ENCODE measurements at places on chromosomes 16 and 17. TPM values are rescaled to one million over a fixed set of nuclear protein-coding genes. Genes with fewer than 3 reads are reported as not detected.

DNA sequence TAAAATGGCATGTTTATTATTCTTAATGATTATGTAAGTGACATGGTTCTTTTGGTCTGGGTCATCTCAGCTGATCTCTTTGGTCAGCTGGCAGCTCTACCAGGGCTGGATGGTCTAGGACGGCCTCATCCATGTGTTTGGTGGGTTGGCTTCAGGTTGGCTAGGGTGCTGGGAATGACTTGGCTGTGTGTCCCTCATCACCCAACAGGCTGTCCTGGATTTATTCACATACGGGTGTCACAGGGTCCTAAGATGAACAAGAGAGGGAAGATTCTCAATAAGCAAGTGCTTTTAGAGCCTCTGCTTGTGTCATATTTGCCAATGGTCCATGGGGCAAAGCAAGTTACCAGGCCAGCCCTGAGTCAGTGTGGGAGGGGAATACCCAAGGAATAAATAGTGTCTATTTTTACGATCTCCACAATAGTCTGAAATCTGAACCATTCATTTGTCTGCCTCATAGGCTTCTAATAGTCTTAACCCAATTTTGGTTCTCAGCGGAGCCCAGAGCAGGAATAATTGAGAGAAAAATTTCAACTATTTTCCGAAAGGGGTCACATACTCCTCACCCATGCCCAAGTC is 157.5 kb downstream of the HS3ST2 start:
- no peak overlapping the region for H3K27ac ChIP-seq
- DNase-seq, result no peak
- no peaks in the 10 kb centered on the region for H3K4me1 ChIP-seq
- H3K4me3 ChIP-seq, result no peak overlapping the region

MRPL45 gene
- total RNA-seq, result 27.5 TPM

DNA sequence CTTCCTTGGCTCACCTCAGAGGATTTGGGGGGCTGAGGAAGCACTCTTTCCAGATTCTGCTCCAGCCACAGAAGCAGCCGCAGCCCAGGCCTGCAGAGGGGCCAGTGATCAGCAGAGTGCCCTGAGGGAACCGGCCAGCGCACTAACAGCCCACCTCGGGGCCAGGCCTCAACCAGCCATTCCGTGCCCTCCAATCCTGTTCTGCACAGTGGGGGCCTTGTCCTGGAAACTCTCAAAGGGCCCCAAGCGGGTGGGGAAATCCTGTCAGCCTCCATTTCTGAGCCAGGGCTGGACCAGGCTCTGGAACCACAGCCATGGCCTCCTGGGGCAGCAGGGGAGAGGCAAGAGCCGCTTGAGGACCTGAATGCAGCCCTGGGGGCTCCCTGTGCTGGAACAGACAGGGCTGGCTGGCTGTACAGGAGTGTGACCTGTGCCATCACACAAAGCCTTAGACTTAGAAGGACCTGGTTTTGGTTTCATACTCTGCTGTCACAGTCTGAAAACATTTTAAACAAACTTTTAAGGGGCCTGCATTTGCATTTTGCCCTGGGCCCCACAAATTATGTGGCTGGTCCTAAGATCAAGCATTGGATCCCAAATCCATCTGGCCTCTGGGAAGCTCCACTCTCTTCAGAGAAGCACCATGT is 10.0 kb downstream of the CNGB1 start:
- H3K36me3 ChIP-seq, result no peaks in the 10 kb centered on the region
- no peaks in the 10 kb centered on the region for H3K4me1 ChIP-seq
- H3K4me3 ChIP-seq, result no peak overlapping the region
- DNase-seq, result no peak
- no peaks in the 10 kb centered on the region for H3K27me3 ChIP-seq

DNA sequence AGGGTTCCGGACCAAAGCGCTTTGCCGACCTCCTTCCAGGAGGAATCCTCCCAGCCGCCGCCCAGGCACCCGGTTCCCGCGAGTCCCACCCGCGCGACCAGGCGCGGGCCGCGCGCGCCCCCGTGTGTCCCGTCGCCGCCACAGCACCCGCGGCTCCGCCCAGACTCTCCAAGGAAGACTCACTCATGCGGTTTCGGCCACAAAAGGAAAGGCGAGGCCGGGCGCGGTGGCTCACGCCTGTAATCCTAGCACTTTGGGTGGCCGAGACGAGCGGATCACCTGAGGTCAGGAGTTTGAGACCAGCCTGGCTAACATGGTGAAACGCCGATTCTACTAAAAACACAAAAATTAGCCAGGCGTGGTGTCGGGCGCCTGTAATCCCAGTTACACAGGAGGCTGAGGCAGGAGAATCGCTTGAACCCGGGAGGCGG is 3.5 kb upstream of the PKMYT1 start:
- H3K4me3 ChIP-seq, result no peak overlapping the region
- DNase-seq, result peak; percentile 91
- no peak overlapping the region for H3K27ac ChIP-seq
- peaks cover 10% of the 10 kb centered on the region for H3K4me1 ChIP-seq
- no peaks in the 10 kb centered on the region for H3K36me3 ChIP-seq

KRTAP4-6 gene
- total RNA-seq, result not detected

DNA sequence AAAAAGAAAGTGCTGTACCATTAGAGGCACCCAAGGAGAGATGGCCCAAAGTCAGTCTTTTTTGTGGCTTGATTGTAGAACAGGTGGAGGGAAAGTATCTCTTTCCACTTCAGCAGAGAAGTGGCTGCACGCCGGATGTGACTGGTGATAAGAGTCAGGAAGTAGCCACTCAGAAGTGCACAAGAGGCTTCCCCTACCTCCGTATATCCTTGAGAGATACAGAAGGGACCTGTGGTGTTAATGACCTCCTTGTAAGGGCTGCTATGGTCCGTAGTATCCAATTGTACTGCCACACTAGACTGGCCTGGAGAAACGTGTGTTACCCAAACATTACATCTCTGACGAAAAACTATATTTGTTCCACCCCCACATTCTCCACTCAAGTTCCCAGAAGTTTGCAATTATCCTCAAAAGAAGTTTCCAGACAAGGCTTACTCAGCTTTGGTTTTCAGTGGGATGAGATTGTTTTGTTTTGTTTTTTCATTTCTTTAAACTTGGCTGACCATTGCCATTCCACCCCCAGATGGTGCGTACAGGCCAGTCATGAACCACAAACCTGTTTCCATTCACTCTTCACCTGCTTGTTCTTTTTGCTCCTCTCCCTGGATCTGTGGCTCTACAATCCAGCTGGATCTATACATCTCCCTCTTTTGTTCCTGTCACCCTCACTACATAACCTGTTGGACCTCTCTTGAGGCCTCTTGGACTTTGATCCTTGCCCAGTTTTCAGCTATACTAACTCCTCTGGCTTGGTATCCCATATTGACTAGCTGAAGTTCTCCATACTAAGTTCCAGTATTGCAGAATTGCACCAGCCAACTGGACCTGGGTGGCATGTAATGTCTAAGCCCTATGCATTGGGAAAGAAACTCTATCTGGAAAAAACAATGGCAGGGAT is 20.7 kb upstream of the MED13 start:
- no peaks in the 10 kb centered on the region for H3K4me1 ChIP-seq
- H3K4me3 ChIP-seq, result no peak overlapping the region
- no peaks in the 10 kb centered on the region for H3K36me3 ChIP-seq
- H3K27ac ChIP-seq, result no peak overlapping the region
- DNase-seq, result no peak

- no peak overlapping the region for H3K4me3 ChIP-seq
- DNase-seq, result no peak
- no peaks in the 10 kb centered on the region for H3K36me3 ChIP-seq
- no peaks in the 10 kb centered on the region for H3K27me3 ChIP-seq
- no peak overlapping the region for H3K27ac ChIP-seq
These were observed 36.8 kb downstream of the TMEM132E start for GRCh38 chr17:34616148-34616547.

COIL gene
- 4.8 TPM for total RNA-seq

GRCh38 chr17:48510761-48511604 is 19.8 kb downstream of the HOXB1 start:
- H3K4me3 ChIP-seq, result no peak overlapping the region
- no peak for DNase-seq
- H3K36me3 ChIP-seq, result no peaks in the 10 kb centered on the region
- no peak overlapping the region for H3K27ac ChIP-seq
- H3K4me1 ChIP-seq, result no peaks in the 10 kb centered on the region

SOX15 gene
- not detected for total RNA-seq

DNA sequence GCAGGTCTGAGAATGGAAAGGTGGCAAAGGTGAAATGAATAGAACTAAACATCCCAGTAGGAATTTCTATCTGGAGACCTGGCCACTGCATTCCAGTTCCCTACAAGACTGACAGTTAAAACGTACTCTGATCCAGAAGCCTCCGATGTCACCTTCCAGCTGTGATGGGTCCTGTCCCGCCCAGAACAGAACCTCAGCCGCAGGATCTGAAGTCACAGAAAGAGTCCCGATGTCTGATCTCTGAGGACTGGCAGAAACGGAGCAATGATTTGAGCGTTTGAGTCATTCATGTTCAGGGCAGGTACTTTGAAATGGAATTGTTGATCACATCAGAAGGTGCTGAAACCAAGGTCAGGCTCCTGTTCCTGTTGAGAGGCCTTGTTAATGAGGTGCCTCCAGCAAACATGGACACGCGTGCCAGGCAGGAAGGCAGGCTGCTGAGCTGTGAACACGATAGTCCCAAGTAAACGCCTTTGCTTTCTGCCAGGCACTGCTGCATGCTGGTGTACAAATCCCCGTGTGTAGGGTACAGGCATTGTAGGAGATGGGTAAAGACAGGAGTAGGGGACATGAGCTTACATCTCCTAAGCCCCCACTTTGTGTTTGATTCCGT is 61.4 kb downstream of the VAT1L start:
- no peaks in the 10 kb centered on the region for H3K27me3 ChIP-seq
- H3K4me3 ChIP-seq, result no peak overlapping the region
- no peak overlapping the region for H3K27ac ChIP-seq

- H3K27ac ChIP-seq, result no peak overlapping the region
- H3K4me3 ChIP-seq, result no peak overlapping the region
- H3K27me3 ChIP-seq, result no peaks in the 10 kb centered on the region
- DNase-seq, result no peak
These were observed 72.3 kb upstream of the LHX1 start for GRCh38 chr17:36864827-36865430.

GRCh38 chr16:57036945-57037344 is 47.6 kb downstream of the NLRC5 start:
- H3K27ac ChIP-seq, result no peak overlapping the region
- peaks cover 5% of the 10 kb centered on the region for H3K36me3 ChIP-seq
- no peak overlapping the region for H3K4me3 ChIP-seq
- no peaks in the 10 kb centered on the region for H3K4me1 ChIP-seq
- no peak for DNase-seq
- H3K27me3 ChIP-seq, result no peaks in the 10 kb centered on the region

ZNF205 gene
- total RNA-seq, result 49.8 TPM

HS3ST3B1 gene
- 14.6 TPM for total RNA-seq

TGFB1I1 gene
- total RNA-seq, result 325 TPM

DNA sequence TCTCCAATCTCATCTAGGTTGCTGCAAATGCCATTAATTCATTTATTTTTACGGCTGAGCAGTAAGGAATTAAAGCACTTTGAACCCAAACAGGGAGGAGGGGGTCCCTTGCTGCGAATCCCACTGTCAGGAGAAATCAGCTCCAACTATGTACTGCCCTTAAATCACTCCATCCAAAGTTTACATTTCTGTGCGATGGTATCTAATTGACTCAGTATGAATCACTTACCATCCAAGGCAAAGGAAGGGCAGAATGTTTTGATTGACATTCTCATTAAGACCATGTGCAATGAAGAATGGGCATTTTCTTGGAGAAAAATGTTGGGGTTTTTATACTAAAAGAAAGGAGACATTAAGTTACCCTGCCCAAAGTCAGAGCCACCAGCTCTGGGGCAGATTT is 47.7 kb upstream of the XYLT1 start:
- no peaks in the 10 kb centered on the region for H3K27me3 ChIP-seq
- H3K4me3 ChIP-seq, result no peak overlapping the region
- H3K36me3 ChIP-seq, result no peaks in the 10 kb centered on the region

- H3K4me1 ChIP-seq, result no peaks in the 10 kb centered on the region
- H3K27ac ChIP-seq, result peak overlapping the region; percentile 42
- no peaks in the 10 kb centered on the region for H3K27me3 ChIP-seq
- H3K36me3 ChIP-seq, result no peaks in the 10 kb centered on the region
These were observed 89.3 kb downstream of the VMP1 start for GRCh38 chr17:59796785-59797205.

- H3K27me3 ChIP-seq, result no peaks in the 10 kb centered on the region
- no peak overlapping the region for H3K4me3 ChIP-seq
- H3K4me1 ChIP-seq, result no peaks in the 10 kb centered on the region
- no peaks in the 10 kb centered on the region for H3K36me3 ChIP-seq
These were observed 2.0 kb upstream of the SLC43A2 start for GRCh38 chr17:1630662-1631061.

GRCh38 chr16:20952139-20952920 is 51.8 kb downstream of the LYRM1 start:
- DNase-seq, result no peak
- H3K27ac ChIP-seq, result peak overlapping the region; percentile 46
- no peaks in the 10 kb centered on the region for H3K27me3 ChIP-seq
- no peaks in the 10 kb centered on the region for H3K4me1 ChIP-seq

DNA sequence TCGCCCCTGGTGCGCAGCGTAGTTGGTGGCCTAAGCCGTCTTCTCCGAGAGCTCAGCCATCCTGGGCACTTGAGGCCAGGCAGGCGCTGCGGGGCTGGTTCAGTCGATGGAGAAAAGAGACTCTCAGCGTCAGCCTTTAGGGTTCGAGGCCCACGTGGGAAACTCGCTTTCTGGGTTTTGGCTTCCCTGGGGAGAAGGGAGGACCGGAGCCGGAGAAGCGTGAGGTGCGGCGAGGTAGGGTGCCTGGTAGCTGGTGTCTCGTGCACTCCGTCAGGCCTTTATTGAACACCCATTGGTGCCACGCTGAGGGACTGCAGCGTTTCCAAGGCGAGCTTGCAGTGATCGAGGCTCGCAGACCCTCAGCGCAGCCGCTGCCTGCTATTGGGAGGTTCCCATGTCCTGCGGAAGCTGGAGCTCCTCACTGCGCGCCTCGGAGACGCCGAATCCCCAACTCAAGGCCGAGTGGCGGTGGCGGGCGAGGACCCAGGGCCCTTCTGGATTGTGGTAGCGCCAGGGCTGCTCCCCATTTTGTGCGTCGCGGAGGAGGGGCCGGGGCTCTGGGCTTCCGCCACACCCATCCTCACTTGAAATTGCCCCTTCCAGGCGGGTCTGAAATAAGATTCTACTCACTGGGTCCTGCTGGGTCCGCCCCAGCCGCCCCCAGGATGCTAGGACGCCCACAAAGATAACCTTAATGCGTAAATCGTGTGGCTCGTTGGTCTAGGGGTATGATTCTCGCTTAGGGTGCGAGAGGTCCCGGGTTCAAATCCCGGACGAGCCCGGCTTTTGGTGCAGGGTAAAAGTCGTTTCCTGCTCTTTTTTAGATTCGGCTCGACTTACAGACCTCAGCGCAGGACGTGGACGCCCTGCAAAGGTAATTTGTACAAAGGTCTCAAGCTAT is 1.2 kb downstream of the OR1F1 start:
- DNase-seq, result no peak
- no peaks in the 10 kb centered on the region for H3K36me3 ChIP-seq
- H3K27me3 ChIP-seq, result peaks cover 44% of the 10 kb centered on the region
- no peaks in the 10 kb centered on the region for H3K4me1 ChIP-seq

PRR15L gene
- not detected for total RNA-seq

DNA sequence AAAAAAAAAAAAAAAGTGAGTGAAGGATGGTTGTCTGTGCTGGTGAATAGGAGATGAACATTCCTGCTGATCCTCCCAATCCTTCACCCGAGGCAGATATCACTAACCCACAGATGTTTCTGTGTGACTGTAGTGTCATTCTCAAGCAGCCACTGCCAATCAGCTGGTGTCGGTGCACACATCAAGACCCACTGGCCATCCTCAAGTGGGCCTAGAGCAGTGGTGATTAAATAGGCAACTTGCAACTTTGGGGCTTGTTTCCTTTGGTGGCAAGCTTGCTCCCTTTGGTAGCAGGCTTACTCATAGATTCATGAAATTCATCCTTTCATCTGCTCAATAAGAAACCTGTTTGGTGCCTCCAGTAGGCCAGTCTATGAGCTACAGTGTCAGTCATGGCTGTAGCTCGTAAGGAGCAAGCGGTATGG is 51.1 kb upstream of the LGALS9 start:
- H3K4me3 ChIP-seq, result no peak overlapping the region
- H3K36me3 ChIP-seq, result no peaks in the 10 kb centered on the region
- H3K4me1 ChIP-seq, result no peaks in the 10 kb centered on the region
- H3K27me3 ChIP-seq, result no peaks in the 10 kb centered on the region
